ENCODE measurements at places on chromosomes 1 and 21. TPM values are rescaled to one million over a fixed set of nuclear protein-coding genes. Genes with fewer than 3 reads are reported as not detected.

DNA sequence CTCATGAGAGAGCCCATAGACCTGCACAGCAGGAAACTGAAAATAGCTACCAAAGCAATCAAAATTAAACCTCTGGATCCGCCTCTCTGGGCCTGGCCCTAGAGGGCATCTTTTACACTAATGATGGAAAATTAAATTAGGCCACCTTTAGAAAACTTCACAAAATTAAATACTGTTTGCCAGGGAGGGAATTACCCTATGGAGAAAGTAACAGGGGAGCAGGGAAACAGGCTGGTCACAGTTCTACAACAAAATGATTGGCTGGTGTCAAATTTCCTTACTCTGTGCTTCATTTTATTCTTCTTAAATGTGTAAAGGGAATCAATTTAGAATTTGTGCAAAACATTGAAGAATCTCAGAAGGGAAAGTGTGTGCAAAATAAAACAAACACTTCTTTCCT, 62.4 kb downstream of the SPATA46 start:
- H3K4me3 ChIP-seq, result no peak overlapping the region
- no peak for DNase-seq
- no peaks in the 10 kb centered on the region for H3K36me3 ChIP-seq
- H3K4me1 ChIP-seq, result no peaks in the 10 kb centered on the region
- H3K27me3 ChIP-seq, result no peaks in the 10 kb centered on the region

Gene HCRTR1
- total RNA-seq, result not detected

Gene ANKRD45
- total RNA-seq, result not detected

DNA sequence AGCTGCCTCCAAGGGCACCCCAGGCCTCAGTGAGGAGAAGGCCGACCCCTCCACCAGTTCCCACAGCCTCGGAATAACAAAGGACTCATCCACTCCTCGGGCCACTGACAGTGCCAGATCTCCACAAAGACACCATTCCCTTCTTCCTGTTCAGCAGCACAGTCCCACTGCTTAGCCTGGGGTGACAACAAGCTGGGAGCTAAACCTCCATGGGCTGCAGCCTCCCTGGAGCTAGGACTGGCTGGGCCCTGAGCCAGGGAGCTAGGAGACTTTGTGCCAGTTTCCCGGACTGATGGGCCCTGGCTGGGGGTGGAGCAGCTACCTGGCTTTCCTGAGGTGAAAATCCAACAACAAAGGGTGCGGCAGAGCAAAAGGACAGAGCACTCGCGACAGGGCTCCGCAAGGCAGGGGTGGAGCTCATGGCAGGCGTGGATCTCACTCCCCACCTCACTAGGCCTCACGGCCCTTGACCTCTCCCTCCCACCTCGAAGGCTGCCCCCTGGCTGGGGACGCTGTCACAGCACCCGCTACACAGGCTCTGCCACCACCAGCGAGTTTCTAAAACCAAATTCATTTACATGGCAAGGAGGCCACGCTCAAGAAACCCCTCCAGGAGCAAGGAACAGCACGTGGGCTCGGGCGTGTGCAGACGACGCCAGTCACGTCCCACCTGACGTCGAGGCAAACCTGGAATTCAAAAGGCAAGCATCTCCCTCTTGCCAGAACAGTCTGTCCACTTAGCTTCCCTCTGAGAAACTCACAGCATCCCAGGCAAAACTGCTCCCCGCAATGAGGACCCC, 13.8 kb downstream of the SLC35E2B start:
- H3K27me3 ChIP-seq, result no peaks in the 10 kb centered on the region
- peak overlapping the region; percentile 49 for H3K4me3 ChIP-seq
- H3K36me3 ChIP-seq, result peaks cover 11% of the 10 kb centered on the region
- H3K4me1 ChIP-seq, result peaks cover 15% of the 10 kb centered on the region
